ENCODE measurements at places on chromosomes 7 and 10. TPM values are rescaled to one million over a fixed set of nuclear protein-coding genes. Genes with fewer than 3 reads are reported as not detected.

DNA sequence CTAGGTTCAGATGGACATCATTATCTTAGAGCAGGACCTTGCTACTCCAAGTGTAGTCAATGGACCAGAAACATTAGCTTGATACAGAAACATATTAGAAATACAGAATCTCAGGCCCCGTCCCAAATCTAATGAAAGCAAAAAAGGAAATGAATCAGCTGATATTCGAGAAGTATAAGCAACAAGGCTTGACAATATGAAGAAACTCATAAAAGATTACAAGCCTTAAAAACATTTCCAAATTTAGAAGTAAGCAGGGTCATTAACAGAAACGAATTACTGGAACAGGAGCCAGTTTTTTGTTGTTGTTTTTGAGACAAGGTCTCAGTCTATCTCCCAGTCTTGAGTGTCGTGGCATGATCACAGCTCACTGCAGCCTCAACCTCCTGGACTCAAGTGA lies 40.5 kb upstream of the GSAP start:
- DNase-seq = no peak

TMEM236 gene
- polyA plus RNA-seq = 0.44 TPM

DNA sequence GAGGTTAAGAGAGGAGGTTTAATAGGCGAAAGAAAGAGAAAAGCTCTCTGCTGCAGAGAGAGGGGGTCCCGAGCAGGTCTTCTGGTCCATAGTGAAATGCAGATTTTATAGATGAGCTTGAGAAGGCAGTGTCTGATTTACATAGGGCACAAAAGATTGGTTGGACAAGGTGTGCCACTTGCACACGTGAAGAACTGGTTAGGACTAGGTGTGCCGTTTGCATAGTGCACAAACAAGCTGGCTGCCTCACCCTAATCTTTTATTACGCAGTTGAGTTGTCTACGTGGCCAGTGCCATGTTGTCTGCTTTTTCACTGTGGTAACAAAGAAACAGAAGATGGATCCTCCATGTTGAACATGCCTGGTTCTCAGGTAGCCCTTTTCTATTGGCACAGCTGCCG lies 82.6 kb downstream of the AMPH start:
- no peak for DNase-seq

DNA sequence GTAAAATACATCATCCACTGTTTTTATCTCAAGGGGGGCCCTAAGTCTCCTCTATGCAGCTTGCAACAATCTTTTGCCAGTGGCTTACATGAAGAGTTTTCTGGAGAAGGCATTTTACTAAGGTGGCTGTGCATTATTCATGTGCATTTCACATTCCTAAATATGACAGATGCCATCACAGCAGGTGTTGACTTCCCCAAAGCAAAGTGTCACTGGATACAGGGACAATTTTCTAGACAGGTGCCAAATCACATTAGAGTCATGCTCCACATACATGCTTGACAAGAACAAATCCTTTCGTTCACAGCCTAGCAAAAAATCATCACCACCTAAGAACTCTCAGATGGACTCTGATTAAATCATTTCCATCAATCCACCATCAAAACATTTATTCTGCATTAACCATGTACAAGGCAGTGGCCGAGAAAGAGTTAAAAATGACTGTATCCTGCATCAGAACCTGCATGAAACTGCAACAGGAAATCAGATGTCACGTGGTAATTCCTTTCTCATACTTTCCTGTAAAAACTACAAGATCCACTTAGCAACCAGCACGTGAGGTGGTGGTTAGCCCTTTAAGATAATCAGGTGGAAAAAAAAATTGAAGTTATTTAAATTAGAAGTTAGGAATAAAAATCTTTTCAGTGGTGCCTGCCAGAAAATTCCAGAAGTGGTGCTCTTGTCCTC lies 88.2 kb upstream of the AFAP1L2 start:
- DNase-seq = no peak

GRCh38 chr7:37908221-37908788 lies 8.3 kb downstream of the SFRP4 start:
- DNase-seq = no peak

CYP2W1 gene
- polyA plus RNA-seq = 0.22 TPM

DNA sequence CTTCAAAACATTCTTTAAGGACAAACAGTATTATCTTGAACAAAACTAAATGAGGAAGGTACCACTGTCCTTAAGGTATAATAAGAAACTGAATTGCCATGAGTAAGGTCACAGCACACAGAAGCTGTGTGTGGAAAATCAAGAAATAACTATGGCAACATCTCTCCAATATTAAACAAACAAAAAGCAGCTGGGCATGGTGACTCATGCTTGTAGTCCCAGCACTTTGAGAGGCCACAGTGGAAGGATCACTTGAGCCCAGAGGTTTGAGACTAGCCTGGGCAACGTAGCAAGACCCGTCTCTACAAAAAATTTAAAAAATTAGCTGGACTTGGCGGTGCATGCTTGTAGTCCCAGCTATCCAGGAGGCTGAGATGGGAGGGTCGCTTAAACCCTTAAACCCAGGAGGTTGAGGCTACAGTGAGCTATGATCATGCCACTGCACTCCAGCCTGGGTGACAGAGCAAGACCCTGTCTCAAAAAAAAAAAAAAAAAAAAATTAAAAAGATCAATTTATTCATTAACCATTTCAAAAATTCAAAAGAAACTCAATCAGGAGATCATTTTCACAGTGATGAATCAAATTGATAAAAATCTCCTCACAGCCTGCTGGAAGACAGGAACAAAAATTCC lies 195.4 kb downstream of the SKIDA1 start:
- DNase-seq = no peak

DNA sequence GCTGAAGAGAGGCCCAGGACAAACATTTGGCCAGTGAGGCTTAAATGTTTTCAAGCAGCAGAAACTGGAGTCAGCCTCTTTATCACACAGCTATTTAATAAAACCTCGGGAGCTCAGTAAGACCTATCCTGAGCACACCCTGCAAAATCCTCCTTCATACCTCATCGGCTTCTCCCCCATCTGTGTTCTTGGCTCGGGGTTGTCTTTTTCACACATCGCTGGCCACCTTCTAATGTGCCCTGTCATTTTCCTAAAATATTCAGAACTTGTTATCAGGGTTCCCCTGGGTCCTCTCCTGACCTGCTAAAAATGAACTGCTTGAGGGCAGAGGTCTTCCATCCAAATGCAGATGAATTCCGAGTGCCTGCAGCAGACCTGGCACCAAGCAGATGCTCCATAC lies 310.3 kb upstream of the AKR1E2 start:
- DNase-seq = no peak

PRSS37 gene
- not detected for polyA plus RNA-seq

GRCh38 chr10:56605051-56605450 lies 244.0 kb upstream of the ZWINT start:
- no peak for DNase-seq

GTF2I gene
- 65.7 TPM for polyA plus RNA-seq

GRCh38 chr10:12504628-12505027 lies 155.3 kb downstream of the CAMK1D start:
- no peak for DNase-seq

CACUL1 gene
- 11.0 TPM for polyA plus RNA-seq

DNA sequence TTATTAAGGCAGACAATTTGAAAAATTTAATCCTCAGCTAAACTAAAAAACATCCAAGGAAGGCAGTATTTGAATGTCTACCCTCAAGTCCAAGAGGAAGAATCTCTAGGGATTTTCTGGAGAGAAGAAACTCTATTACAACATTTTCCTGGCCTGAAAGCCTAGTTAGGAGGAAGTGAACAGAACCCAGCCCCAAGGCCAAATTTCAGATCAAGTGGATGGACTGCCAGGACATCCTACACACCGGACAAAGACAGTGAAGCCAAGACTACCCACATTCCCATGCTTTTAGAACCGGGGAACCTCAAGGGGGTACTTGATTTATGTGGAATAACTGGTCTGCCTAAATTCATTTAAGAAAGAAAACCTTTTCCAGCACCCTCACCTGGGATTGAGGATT lies 108.9 kb upstream of the MEOX2 start:
- no peak for DNase-seq

- no peak for DNase-seq
Measured at GRCh38 chr10:35043796-35044344, 46.3 kb downstream of the CUL2 start.

DNA sequence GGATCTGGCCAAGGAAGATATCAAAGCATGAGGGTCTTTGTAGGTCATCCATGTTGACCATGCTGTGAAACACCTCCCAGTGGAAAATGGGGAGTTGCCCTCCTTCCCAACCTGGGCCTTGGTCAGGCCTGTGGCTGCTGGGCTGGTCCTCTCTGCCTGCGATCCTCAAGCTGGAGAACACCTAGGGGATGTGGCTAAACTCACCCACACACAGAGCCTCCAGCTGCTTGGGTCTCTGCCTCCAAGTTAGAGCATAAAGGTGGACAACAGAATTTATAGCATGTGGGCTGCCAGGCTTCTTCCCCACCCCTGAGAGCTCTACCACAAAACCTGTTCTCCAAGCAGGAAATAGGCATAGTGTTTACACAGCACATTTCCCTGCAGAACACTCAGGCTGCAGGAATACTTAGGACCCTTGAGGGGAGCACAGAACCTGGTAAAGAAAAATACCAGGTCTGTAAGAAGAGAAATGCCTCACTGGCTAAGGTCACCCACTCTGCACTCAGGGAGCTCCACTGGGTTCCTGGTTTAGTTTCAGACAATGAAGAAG lies at the start of gene SFTPA2:
TSS of gene SFTPA2 (minus strand) at position 248 of the 550 bp plus-strand sequence. CDS start 924 bp downstream, outside the sequence.
- no peak for DNase-seq

DNA sequence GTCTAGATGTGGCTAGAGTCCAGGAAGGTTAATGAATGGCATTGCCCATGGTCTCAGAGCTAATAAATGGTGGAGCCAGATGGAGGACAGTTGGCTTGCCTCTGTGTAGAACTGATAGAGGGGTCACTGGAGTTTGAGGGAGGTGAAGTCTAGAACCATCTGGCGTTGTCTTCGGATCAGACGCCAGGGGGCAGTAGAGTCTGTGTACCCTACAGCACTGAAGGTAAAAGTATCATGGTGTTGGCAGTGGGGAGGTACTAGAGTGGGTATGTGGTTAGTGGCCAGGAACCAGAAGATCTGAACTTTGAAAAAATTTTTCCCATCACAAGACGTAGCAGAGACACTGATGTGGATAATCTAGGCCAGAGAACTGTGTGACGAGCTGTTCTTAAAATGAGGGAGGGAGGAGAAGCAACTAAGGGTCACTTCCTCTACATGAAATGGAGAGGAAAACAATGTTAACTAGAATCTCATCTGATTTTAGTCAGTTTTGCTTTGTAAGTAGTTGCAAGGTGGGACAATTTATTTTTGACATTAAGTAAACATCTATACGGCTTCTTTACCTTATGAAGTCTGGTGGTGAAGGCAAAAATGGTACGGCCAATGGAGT lies 227.9 kb upstream of the PRSS58 start:
- no peak for DNase-seq

- DNase-seq = no peak
Measured at GRCh38 chr7:151405056-151405455, 4.8 kb downstream of the WDR86 start.

DNA sequence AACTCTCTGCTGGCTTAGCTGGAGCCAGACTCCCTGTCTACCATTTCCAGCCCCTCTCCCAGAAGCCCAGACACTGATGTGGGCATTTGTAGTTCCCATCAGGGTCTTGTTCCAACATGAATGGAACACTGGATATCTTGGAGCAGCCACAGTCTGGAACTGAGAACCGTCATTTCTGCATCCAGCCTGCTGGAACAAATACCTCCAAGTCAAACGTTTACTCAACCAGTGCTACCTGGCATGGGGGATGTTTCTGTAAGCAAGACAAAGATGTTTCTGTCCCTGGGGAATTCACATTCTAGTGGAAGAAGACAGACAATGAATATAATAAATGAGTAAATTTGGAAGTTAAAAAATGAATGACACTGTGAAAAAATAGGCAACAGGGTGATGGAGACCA lies 70.8 kb upstream of the ZNF438 start:
- no peak for DNase-seq

DNA sequence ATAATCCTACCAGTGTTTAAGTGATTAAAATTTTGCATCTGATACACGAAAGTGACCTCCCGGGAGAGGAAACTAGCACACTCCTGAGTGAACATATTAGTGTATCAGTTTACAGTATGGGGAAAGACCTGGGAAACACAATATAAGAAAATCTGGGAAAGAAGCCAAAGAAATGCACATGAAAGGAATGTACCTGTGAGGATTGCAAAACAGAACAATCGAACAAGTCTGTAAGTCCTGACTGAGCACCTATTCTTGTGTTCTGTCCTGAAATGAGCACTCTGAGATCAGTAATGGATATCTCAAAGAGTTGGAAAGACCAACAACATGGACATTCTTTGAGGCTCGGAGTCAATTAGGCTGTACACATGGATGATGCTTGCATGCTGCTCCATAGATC lies 554.7 kb downstream of the SORCS3 start:
- no peak for DNase-seq

- DNase-seq = no peak
Measured at GRCh38 chr7:96126382-96126781, 195.5 kb downstream of the SLC25A13 start.

- no peak for DNase-seq
Measured at GRCh38 chr10:71643904-71644303, 75.7 kb downstream of the C10orf105 start.

DNA sequence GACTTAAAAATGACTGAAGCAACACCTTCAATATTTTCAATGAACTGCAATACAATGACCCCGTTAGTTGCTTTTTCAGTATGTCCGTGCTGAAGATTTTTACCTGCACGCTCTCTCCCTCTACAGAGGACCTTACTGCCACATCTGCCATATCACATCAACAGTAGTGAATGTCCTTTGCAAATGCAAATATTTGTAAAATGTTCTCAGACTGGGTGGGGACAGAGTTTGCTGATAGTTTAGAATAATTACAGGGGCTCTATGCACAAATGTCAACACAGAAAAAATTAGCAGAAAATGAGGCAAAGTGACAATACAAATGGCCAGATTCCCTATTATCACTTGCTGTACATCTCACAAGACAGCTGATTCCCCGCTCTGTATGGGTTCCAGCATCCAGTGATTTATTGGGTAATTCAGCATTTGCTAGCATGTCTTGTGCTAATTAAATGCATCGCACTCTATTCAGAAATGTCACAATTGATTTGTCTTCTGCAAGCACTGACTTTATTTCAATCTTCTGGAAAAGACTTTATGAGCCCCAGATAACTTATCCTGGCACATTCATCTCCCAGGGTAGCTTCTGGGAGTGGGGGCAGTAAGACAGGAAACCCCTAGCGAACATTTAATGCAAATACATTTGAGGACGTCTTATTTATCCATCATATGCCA lies 69.1 kb upstream of the PTER start:
- DNase-seq = no peak

- DNase-seq = no peak
Measured at GRCh38 chr7:129688503-129689222, 77.1 kb downstream of the NRF1 start.

CALHM1 gene
- not detected for polyA plus RNA-seq

- DNase-seq = no peak
Measured at GRCh38 chr10:2047679-2048078, 310.4 kb upstream of the ADARB2 start.

PIK3AP1 gene
- polyA plus RNA-seq = 3.7 TPM

AP5Z1 gene
- polyA plus RNA-seq = 29.3 TPM

GPR26 gene
- not detected for polyA plus RNA-seq

STOX1 gene
- 2.7 TPM for polyA plus RNA-seq

ZMIZ1 gene
- polyA plus RNA-seq = 54.6 TPM

GRCh38 chr10:92857904-92858514 lies 9.7 kb downstream of the EXOC6 start:
- no peak for DNase-seq

GIMAP1 gene
- polyA plus RNA-seq = 8.0 TPM

GRCh38 chr10:125482637-125483036 lies 200.3 kb downstream of the TEX36 start:
- no peak for DNase-seq

VPS50 gene
- polyA plus RNA-seq = 11.6 TPM

- no peak for DNase-seq
Measured at GRCh38 chr7:101088858-101089529, 3.7 kb downstream of the TRIM56 start.

ABCC2 gene
- polyA plus RNA-seq = 2.4 TPM
